ENCODE measurements at places on chromosomes 1 and 21. TPM values are rescaled to one million over a fixed set of nuclear protein-coding genes. Genes with fewer than 3 reads are reported as not detected.

DNA sequence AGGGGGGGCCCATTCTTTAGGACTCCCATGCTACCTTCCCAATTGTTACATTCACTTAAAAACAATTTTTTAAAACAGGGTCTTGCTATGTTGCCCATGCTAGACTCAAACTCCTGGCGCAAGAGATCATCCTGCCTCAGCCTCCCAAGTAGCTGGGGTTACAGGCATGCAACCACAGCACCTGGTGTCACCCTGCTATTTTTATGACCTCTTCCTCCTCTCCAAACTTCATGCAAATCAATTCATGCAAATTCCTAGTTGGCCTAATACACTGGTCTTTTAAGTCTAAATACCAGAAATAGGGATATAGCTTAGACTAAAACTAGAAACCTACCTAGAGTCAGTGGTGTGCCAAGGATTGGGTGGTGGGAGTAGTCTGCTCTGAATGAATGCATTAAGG, 30.1 kb downstream of the CDKN2C start:
- no peak for DNase-seq

DNA sequence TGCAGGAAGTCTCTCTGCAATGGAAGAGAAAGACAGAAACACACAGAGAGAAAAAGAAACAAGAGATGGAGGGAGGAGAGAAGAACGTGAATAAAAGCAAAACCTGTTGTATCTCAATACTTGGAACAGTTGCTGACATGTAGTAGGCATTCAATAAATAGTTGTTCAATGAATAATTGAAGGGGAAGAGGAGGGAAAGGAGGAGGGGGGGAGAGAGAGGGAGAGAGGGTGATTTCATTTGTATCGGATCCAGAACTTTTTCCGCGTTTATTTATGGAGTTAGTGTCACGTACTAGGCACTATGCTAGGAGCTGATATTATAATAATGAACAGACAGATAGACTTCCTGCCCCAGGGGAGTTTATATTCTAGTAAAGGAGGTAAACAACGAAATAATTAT, 144.1 kb downstream of the OMA1 start:
- no peak for DNase-seq

- peak; percentile 31 for DNase-seq
Measured at GRCh38 chr1:181043025-181043888, 9.5 kb downstream of the MR1 start.

- no peak for DNase-seq
Measured at GRCh38 chr21:31483146-31483545, 139.1 kb upstream of the TIAM1 start.

GRCh38 chr1:46043458-46044017, 88.9 kb downstream of the PIK3R3 start:
- DNase-seq, result no peak

DNA sequence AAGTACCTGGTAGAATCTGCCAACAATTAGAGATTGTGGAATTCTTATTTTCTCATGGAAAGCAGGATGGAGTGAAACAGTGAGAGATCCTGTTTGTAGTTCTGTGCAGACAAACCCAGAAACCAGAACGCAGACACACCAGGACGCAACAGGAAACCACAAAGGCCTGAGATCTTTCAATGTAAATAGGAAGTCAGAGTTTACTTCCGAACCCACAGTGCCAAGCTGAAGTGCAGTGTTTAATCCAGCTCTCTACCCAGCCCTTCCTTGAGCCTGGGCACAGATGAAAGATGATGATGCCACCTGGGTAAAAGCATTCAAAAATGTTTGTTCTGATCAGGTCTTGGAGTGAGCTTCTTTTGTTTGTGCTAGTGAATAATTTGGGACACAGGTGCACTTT, 244.2 kb upstream of the HOOK1 start:
- peak; percentile 50 for DNase-seq

- peak; percentile 48 for DNase-seq
Measured at GRCh38 chr21:41928621-41929220, 25.1 kb downstream of the C2CD2 start.

DNA sequence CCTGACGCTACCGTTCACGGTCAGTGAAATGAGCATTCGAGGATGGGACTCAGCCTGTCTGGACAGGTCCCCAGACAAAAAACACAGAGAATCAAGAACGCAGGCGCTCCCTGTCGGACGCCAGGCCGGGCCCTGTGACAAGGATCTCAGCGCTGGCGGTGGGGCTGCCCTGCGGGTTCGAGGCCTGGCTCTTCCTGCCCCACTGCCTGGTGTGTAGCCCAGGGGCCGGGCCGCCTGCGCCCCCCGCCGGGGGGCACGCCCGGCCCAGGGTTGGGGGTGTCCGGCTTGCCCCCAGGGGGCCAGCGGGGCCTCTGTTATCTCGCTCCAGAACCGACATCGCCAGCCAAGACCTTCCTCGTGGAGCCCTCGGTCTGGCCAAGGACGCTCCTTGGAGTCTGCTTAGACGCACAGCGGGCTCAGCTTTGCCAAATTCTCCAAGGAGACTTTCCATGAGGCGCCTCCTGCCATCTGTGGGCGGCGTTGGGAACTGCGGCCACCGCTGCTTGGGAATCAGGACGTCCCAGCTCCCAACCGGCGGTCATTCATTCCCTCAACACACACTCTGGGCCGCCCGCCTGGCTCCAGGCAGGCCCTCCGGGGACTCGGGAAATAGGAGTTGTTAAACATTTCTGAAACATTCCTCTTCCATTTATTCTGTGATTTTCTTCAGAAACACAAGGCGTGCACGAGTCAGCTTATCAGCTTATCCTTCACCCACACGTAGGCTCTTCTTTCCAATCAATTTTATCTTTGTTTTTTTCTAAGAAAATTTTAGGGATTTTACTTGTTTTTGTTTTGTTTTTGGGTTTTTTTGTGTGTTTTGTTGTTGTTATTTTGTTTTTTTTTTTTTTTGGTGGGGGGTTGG, 11.3 kb upstream of the RIPK4 start:
- DNase-seq, result peak; percentile 91

GRCh38 chr1:21633141-21633755, 35.9 kb downstream of the RAP1GAP start:
- no peak for DNase-seq

Gene NRIP1
- 75.4 TPM for total RNA-seq

Measured in muscle of leg (tissue), 16 donors.